ENCODE measurements at places on chromosomes 5 and 9. TPM values are rescaled to one million over a fixed set of nuclear protein-coding genes. Genes with fewer than 3 reads are reported as not detected.

The TMC1 gene
- total RNA-seq: 0.06 TPM

The SMIM33 gene
- total RNA-seq: not detected

The C5orf34 gene
- total RNA-seq: 16.5 TPM

The MARCHF6 gene
- total RNA-seq: 46.5 TPM

DNA sequence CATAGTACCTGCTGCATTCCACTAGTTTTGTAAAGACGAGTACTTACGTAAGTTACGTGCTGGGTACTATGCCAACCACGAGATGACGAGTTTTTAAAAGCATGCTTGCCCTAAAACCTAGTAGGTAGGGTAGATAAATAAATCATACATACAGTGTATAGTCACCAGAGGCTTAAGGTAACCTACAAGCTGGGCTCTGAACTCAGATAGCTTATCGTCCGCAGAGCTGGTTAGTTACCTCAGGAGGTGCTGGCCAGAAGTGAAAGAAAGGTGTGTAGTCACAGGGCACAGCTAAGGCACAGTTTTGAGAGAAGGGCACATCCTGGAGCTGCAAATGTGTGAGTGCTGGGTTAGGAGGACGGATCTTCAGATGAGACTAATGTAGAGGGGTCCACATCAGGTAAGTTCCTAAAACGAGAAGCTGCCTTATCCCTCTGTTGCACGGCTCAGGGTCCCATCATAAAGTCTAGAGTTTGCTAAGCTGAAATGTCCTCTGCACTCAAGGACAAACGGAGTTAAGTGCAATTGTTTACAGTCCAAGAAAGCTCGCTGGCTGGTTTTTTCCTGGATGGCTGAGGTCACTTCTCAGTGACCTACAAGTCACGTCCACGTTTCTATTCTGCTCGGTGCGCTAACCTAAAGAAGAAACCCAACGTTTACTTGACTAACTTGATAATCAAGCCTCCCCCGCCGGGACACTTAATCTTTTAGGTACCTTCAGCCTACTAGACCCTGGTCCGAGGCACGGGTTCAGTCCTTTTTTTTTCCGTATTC lies 1.1 kb upstream of the SNX24 start:
- H3K36me3 ChIP-seq: peaks cover 11% of the 10 kb centered on the region
- no peaks in the 10 kb centered on the region for H3K27me3 ChIP-seq
- peaks cover 23% of the 10 kb centered on the region for H3K4me1 ChIP-seq
- DNase-seq: no peak
- peak overlapping the region; percentile 95 for H3K27ac ChIP-seq

DNA sequence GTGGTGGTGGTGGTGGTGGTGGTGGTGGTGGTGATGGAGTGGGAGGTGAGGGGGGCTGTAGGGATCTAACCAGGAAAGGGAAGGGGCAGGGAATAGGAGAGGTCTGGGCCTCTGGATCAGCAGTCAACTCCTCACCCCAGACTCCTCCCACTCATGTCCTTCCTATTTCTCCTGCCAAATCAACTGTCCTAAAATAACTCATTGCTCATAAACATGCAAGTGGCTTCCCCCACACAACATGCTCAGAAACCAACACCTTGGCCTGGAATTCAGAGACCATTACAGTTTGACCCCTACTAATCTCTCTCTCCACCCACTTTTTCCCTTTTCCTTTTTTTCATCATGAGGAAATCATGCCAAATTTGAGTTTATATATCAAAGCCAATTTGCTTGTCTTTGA lies 8.4 kb upstream of the FSD1L start:
- no peak overlapping the region for H3K27ac ChIP-seq
- H3K4me1 ChIP-seq: no peaks in the 10 kb centered on the region
- H3K4me3 ChIP-seq: no peak overlapping the region
- DNase-seq: no peak

DNA sequence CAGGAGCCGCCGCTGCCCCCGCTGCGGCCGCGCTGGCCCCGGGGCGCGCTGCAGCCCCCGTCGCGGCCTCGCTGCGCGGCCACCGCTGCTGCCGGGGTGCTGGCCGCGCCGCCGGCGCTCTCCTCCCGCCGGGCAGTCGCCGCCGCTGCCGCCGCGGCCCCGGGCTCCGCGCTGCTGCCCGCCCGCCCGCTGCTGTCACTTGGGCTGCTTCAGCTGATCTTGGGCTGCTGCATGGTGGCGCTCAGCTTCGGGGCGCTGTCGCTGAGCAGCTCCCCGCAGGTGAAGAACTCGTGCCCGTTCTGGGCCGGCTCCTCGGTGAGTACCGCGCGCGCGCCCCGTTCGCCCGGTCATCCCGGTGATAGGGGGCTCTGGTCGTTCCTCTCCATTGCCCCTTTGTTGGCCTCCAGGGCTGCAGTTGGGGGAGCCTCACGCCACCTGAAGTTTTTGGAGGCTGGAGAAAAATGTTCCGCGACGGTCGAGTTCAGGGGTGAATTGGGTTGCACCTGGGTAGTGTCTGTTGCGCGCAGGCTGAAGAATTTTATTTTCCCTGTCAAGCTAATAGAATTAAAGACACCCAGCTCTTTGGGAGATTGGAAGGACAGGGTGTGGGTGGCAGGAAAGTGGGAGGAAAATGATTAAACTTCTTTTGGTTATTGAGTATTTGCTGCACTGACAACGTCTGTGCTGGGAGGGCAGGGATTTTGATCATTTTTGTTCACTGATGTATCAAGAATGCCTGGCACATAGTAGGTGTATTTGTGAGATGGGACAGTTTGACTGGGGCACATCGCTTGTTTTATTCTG lies 596 bp downstream of the ENTREP1 start:
- peaks cover 7% of the 10 kb centered on the region for H3K4me1 ChIP-seq
- peaks cover 53% of the 10 kb centered on the region for H3K27me3 ChIP-seq
- no peak overlapping the region for H3K27ac ChIP-seq
- H3K4me3 ChIP-seq: no peak overlapping the region
- no peak for DNase-seq

GRCh38 chr5:107381189-107381856 lies 289.4 kb downstream of the EFNA5 start:
- peak; percentile 92 for DNase-seq
- no peaks in the 10 kb centered on the region for H3K27me3 ChIP-seq
- no peak overlapping the region for H3K4me3 ChIP-seq
- peak overlapping the region; percentile 51 for H3K27ac ChIP-seq
- H3K4me1 ChIP-seq: peaks cover 54% of the 10 kb centered on the region

- no peak overlapping the region for H3K4me3 ChIP-seq
- no peaks in the 10 kb centered on the region for H3K36me3 ChIP-seq
- DNase-seq: no peak
- H3K27ac ChIP-seq: no peak overlapping the region
These were observed 68.0 kb downstream of the SIL1 start for GRCh38 chr5:139130214-139130613.

- no peak overlapping the region for H3K27ac ChIP-seq
- no peak for DNase-seq
- H3K4me1 ChIP-seq: no peaks in the 10 kb centered on the region
- no peaks in the 10 kb centered on the region for H3K36me3 ChIP-seq
- no peaks in the 10 kb centered on the region for H3K27me3 ChIP-seq
These were observed 47.4 kb upstream of the GLDC start for GRCh38 chr9:6692881-6693361.

DNA sequence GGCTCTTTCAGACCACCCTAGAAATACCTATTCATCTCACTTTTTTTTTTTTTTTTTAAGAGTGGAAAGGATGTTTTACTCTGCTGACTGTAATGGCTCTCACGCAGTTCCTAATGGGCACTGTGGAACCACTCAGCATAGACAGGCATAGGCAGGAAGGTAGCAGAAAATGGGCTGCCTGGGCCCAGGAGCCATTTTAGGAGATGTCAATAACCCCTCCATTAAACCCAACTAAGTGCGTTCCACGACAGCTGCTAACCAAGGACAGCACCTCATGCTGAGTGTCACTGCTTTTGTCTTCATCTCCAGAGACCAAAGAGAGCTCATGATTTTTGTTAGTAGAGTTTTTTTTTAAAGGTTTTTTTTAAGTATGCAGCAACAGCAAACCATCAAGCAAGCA lies 15.3 kb downstream of the MAP1B start:
- no peak overlapping the region for H3K27ac ChIP-seq
- H3K36me3 ChIP-seq: peaks cover 92% of the 10 kb centered on the region

DNA sequence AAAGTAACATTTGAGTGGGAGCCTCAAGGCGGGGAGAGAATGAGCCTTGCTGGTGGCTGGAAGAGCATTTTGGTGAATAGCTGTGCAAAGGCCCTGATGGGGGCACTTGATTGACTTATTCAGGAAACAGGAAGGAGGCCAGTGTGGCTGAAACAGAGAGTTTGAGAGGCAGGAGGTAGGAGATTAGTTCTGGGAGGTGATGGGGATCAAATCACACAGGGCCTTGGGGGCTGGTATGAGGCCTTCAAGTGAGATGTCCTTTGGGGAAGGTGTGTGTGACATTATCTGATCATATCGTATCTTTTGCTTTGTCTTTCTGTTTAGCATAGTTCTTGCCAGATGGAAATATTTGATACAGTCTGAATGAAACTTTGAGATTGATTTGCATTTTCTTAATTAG lies 172.3 kb downstream of the TENT4A start:
- no peaks in the 10 kb centered on the region for H3K27me3 ChIP-seq
- no peaks in the 10 kb centered on the region for H3K4me1 ChIP-seq
- no peaks in the 10 kb centered on the region for H3K36me3 ChIP-seq
- DNase-seq: no peak
